CD8-positive, alpha-beta memory T cell (primary cell): ENCODE measurements at places on chromosomes 1 and 21. TPM values are rescaled to one million over a fixed set of nuclear protein-coding genes. Genes with fewer than 3 reads are reported as not detected.

The PUSL1 gene
- 32.9 TPM for total RNA-seq

The LCE1A gene
- total RNA-seq = not detected

The CAMK1G gene
- total RNA-seq = not detected

The GPATCH2 gene
- total RNA-seq = 9.5 TPM

The EVA1C gene
- 16.2 TPM for total RNA-seq

The DNASE2B gene
- not detected for total RNA-seq

The TMEM82 gene
- total RNA-seq = not detected

The TNFAIP8L2 gene
- total RNA-seq = 24.6 TPM

The PRAMEF8 gene
- total RNA-seq = not detected

DNA sequence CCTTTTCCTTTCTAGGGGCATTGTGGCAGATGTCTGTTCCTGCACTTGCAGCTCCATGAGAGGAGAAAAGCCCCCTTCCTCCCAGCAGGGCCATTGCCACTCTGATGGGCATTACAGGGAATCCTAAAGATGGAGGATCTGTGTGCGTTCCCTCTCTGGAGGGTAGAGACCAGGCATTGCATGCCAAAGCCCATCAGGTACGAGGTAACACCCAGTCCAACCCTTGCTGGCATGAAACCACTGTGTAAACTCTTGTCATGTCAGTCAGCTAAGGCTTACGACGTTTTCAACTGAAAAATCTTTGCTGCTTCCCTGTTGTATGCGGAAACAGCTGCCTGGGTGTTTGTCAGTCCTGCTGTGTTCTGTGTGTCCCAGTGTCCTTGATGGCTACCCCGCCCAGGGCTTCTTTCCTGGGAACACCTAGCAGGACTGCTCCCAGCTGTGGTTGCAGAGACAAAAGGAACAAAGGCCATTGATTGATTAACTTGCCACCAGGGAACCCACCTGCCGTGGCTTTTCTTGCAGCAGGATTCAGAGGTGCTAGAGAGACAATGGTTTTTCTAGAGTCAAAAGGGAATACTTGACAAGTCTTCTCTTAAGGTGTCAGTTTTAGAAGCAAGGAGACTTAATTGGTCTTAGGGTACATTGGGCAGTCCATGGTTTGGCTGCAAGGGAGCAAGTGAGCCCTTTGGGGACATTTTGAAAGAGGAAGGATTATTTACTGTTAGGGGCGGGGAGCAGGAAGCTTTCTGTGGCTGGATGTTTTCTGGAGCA lies 24.6 kb downstream of the B3GALT5 start:
- DNase-seq = no peak
- H3K4me3 ChIP-seq = no peak overlapping the region
- H3K27ac ChIP-seq = no peak overlapping the region
- no peaks in the 10 kb centered on the region for H3K27me3 ChIP-seq
- no peaks in the 10 kb centered on the region for H3K36me3 ChIP-seq

DNA sequence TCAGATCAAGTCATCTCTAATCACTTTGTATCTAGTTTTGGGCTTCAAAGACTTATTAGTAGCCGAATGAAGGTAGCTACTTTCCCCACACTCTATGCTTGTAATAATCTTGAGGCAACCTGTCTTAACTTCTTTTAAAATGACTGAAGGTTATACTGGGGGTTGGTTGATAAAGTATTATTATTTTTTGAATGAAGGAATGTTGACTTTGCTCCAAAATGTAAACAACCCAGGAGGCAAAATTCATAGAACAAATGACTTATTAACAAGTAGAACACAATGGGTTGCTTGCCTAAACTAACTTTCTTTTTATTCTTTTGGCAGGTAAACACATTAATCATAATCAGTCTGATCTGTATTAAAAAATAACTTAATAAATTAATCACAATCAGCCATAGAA lies 440.0 kb downstream of the USP25 start:
- no peaks in the 10 kb centered on the region for H3K36me3 ChIP-seq
- H3K27ac ChIP-seq = no peak overlapping the region
- H3K4me1 ChIP-seq = no peaks in the 10 kb centered on the region

GRCh38 chr1:105785021-105785420 lies 1271.5 kb upstream of the PRMT6 start:
- no peak overlapping the region for H3K4me3 ChIP-seq
- H3K36me3 ChIP-seq = no peaks in the 10 kb centered on the region
- DNase-seq = no peak
- H3K4me1 ChIP-seq = no peaks in the 10 kb centered on the region

DNA sequence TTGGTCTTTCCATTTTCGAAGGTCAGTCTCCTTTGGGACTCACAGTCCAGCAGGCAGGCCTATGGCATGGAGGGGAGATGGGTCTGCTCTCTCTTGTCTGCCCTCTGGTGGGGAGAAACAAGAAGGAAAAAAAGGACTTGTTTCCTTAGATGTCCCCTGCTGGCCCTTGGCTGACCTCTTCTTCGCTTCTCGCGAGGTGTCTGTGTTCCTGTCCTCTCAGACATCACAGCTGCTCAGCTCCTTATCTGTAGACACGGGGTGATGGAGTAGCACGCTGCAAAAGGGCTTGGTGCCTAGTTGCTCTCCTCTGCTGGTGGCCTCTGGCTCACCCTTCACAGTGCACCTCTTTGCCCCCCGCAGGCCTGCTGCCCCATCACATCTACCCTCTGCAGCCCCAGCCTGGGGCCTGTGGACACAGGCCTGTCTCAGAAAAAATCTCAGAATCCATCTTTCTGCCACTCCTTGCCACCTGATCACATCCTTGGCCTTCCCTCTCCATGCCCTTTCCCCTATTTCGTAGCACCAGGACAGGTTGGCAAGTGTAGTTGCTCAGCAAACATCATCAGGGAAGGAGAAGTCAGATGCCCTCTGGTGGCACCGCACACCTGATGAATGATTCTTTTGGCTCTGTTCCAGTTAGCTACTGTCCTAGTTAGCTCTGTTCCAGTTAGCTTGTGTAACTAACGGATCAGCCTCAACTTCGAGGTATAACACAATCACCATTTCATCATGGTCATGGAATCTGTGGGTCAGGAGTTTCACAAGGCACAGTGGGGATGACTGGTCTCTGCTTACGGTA lies 18.7 kb upstream of the AK2 start:
- H3K4me3 ChIP-seq = no peak overlapping the region
- no peaks in the 10 kb centered on the region for H3K27me3 ChIP-seq
- no peak for DNase-seq
- H3K36me3 ChIP-seq = no peaks in the 10 kb centered on the region
- no peak overlapping the region for H3K27ac ChIP-seq

DNA sequence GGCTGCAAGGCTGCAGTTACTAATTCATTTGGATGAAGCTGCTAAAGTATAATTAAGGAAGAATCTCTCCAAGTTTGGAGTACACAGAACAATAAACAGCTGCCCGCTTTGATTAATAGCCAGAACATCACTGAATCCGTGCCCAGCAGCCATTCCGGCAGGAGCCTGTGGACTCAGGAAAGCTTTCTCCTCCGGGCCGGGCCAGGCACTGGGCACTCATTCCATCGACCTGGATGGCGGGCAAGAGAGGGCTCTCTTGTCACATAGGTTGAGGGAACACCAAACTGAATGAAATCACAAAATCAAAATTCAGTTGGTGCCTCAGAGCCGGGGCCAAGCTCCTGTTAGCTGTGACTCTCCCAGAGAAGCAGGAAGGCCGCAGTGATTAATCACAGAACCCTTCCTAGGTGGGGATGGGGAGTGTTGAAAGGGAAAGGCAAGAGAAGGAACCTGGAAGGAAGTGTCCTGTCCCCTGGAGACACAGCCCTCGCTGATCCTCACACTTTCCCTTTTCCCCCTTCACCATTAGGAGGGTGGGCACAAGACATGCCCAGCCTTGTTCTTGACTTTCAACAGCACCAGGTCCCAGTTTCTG lies 306.7 kb downstream of the NPHP4 start:
- H3K27me3 ChIP-seq = no peaks in the 10 kb centered on the region
- H3K4me3 ChIP-seq = no peak overlapping the region
- no peak overlapping the region for H3K27ac ChIP-seq

- no peak overlapping the region for H3K4me3 ChIP-seq
- H3K27me3 ChIP-seq = no peaks in the 10 kb centered on the region
- no peak overlapping the region for H3K27ac ChIP-seq
- no peaks in the 10 kb centered on the region for H3K36me3 ChIP-seq
Observed at GRCh38 chr1:203461717-203462116, 13.9 kb upstream of the PRELP start.

GRCh38 chr1:34786521-34787325 lies 5.7 kb downstream of the GJB3 start:
- DNase-seq = peak; percentile 62
- H3K4me1 ChIP-seq = no peaks in the 10 kb centered on the region
- H3K27me3 ChIP-seq = peaks cover 18% of the 10 kb centered on the region
- no peak overlapping the region for H3K27ac ChIP-seq
- H3K4me3 ChIP-seq = no peak overlapping the region

GRCh38 chr1:182391028-182391361 lies 595 bp downstream of the GLUL start:
- peaks cover 17% of the 10 kb centered on the region for H3K36me3 ChIP-seq
- H3K4me3 ChIP-seq = peak overlapping the region; percentile 69
- H3K27me3 ChIP-seq = no peaks in the 10 kb centered on the region

- peaks cover 14% of the 10 kb centered on the region for H3K27me3 ChIP-seq
- peak overlapping the region; percentile 49 for H3K4me3 ChIP-seq
- H3K27ac ChIP-seq = no peak overlapping the region
- no peaks in the 10 kb centered on the region for H3K36me3 ChIP-seq
Observed at GRCh38 chr1:236141447-236142252, 689 bp upstream of the GPR137B start.

GRCh38 chr1:48530727-48531351 lies 58.8 kb upstream of the SPATA6 start:
- H3K27me3 ChIP-seq = no peaks in the 10 kb centered on the region
- no peaks in the 10 kb centered on the region for H3K36me3 ChIP-seq
- no peak overlapping the region for H3K27ac ChIP-seq
- no peak for DNase-seq
- H3K4me1 ChIP-seq = no peaks in the 10 kb centered on the region
- H3K4me3 ChIP-seq = no peak overlapping the region

GRCh38 chr1:46656643-46657042 lies 11.5 kb downstream of the ATPAF1 start:
- DNase-seq = no peak
- H3K36me3 ChIP-seq = peaks cover 21% of the 10 kb centered on the region
- no peak overlapping the region for H3K27ac ChIP-seq
- no peak overlapping the region for H3K4me3 ChIP-seq
- H3K27me3 ChIP-seq = no peaks in the 10 kb centered on the region

- H3K4me3 ChIP-seq = no peak overlapping the region
- H3K27me3 ChIP-seq = no peaks in the 10 kb centered on the region
- DNase-seq = no peak
- no peaks in the 10 kb centered on the region for H3K36me3 ChIP-seq
- H3K4me1 ChIP-seq = no peaks in the 10 kb centered on the region
Observed at GRCh38 chr1:228852024-228852423, 116.7 kb downstream of the RHOU start.

- H3K4me3 ChIP-seq = no peak overlapping the region
- H3K27ac ChIP-seq = no peak overlapping the region
- no peaks in the 10 kb centered on the region for H3K27me3 ChIP-seq
- DNase-seq = no peak
- H3K4me1 ChIP-seq = no peaks in the 10 kb centered on the region
- no peaks in the 10 kb centered on the region for H3K36me3 ChIP-seq
Observed at GRCh38 chr1:170790175-170790574, 126.2 kb downstream of the PRRX1 start.
